ENCODE measurements at places on chromosomes 5 and 9.
A peak's percentile ranks its signal among the peaks of the same experiment; 100 is the strongest.

GRCh38 chr9:127308652-127309434 is 44.3 kb downstream of the GARNL3 start:
- no peaks in the 10 kb centered on the region for H3K4me1 ChIP-seq
- peaks cover 1% of the 10 kb centered on the region for H3K36me3 ChIP-seq
- no peaks in the 10 kb centered on the region for H3K27me3 ChIP-seq
- DNase-seq = no peak
- no peak overlapping the region for H3K27ac ChIP-seq

DNA sequence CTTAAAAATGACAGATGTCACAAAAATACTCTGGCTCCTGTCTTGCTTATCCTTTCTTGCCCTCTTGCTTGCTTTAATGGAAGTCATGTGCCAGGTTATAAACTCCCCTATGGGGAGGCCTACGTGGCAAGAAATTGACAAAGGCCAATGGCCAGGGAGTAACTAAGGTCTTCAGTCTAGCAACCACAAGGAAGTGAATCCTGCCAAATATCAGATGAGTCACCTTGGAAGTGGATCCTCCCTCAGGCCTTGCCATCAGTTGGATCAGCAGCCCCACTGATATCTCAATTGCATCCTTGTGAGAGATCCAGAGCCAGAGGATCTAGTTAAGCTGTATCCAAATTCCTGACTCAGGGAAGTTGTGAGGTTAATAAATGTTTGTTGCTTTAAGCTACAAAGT is 82.8 kb downstream of the CAAP1 start:
- no peak overlapping the region for H3K27ac ChIP-seq
- no peaks in the 10 kb centered on the region for H3K27me3 ChIP-seq
- no peaks in the 10 kb centered on the region for H3K4me1 ChIP-seq
- no peak for DNase-seq

DNA sequence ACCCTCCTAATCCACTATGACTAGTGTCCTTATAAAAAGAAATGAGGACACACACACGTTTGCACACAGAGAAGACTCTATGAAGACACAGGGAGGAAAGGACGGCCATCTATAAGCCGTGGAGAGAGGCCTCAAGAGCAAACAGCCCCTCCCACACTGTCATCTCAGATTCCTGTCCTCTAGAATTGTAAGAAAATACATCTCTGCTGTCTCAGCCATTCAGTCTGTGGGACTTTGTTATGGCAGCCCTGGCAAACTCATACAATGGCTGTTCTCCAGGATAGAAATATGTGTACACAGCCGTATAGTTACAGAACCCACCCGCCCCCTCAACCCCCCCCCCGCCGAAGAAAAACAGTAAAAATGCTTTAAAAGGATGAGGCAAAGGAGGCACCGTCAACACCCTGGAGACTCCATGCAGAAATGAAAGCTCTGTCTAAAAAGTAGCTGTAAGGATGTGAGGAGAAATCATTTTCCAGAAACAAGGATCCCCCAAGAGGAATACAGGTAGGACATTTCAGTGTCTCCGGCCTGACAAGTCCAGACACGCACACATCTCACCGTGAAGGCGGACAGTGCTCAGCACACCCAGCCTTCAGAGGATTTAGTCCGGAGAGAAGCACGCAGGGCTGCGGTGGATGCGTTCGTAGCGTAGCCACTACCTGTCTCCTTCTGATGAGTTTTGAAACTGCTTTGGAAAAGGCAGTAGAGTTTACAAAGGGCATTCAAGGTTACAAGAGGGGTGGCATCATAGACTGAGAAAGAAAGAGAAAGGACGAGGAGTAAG is 110.8 kb upstream of the ERCC6L2 start:
- H3K4me1 ChIP-seq = no peaks in the 10 kb centered on the region
- H3K4me3 ChIP-seq = no peak overlapping the region
- no peaks in the 10 kb centered on the region for H3K36me3 ChIP-seq
- H3K27me3 ChIP-seq = no peaks in the 10 kb centered on the region

- no peaks in the 10 kb centered on the region for H3K4me1 ChIP-seq
- peaks cover 14% of the 10 kb centered on the region for H3K36me3 ChIP-seq
- no peak overlapping the region for H3K27ac ChIP-seq
Observed at GRCh38 chr9:114028646-114029045, 49.5 kb downstream of the AMBP start.

DNA sequence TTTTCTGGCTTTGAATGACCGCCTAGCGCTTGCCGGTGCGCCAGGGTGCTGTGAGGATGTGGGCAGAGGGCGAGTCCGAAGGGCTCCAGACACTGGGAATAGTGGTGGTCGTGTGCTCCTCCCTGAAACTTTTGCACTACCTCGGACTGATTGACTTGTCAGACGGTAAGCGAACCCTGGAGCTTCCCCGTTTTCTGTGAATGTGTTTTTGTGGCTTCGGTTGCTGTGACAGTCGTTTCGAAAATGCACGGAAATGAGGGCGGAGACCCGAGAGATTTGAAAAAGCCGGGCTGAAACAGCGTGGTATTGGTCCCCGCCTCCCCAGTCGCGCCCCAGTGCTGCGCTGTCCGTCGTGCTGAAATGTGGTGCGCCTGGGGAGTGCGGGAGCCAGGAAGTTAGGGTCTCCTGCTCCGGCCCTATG is 102.5 kb upstream of the GABRP start:
- no peaks in the 10 kb centered on the region for H3K36me3 ChIP-seq
- H3K27me3 ChIP-seq = no peaks in the 10 kb centered on the region
- DNase-seq = peak; percentile 76
- no peak overlapping the region for H3K4me3 ChIP-seq
- no peaks in the 10 kb centered on the region for H3K4me1 ChIP-seq

DNA sequence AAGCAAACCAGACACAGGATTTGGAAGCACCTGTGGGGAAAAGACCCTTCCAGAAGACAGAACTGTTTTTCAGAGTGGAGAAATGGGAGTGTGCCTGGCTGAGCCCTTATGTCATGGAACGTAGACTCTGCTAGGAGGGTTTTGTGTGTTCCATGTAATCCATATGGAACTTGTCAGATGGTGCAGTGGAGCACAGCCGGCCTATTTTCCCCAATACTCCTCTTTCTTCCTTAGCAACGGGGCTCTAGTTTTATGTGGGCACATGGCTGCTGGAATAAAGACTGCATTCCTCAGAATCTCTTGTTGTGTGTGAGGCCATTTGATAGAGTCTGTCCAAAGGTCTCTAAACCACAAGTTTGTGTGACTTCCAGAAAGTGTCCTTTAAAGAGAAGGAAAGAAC is 284.0 kb downstream of the DRD1 start:
- no peak overlapping the region for H3K27ac ChIP-seq
- H3K27me3 ChIP-seq = no peaks in the 10 kb centered on the region

DNA sequence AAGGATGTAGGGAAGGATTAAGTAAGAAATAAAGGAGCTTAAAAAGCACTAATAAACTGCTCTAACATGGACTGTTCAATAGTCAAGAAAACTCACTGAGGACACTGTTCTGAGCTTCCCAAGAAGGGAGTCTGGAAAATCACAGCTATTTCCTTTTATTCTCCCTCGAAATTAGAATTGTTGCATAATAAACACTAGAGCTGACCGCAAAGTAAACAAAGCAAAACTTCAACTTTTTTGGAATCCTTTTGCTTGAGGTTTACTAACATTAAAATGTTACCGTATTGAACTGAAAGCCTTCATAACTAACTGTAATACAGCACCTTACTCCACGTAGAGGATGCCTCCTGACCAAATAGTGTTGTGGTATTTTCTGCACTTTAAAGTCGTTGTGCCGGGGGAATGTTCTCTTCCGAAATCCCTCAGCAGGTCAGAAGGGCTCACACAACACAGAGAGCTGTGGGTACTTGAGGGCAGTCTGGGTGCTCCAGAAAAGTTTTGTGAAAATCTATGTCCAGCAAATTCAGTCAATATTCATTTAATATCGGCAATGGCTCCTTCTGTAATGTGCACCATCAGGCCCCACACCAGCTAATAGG is 59.2 kb downstream of the TTLL11 start:
- no peak for DNase-seq
- H3K4me3 ChIP-seq = no peak overlapping the region
- H3K27me3 ChIP-seq = no peaks in the 10 kb centered on the region
- no peak overlapping the region for H3K27ac ChIP-seq
- H3K36me3 ChIP-seq = no peaks in the 10 kb centered on the region
- no peaks in the 10 kb centered on the region for H3K4me1 ChIP-seq

- no peaks in the 10 kb centered on the region for H3K27me3 ChIP-seq
- H3K4me3 ChIP-seq = no peak overlapping the region
- H3K4me1 ChIP-seq = no peaks in the 10 kb centered on the region
- H3K27ac ChIP-seq = no peak overlapping the region
- no peak for DNase-seq
- no peaks in the 10 kb centered on the region for H3K36me3 ChIP-seq
Observed at GRCh38 chr5:107303171-107303968, 367.4 kb downstream of the EFNA5 start.

DNA sequence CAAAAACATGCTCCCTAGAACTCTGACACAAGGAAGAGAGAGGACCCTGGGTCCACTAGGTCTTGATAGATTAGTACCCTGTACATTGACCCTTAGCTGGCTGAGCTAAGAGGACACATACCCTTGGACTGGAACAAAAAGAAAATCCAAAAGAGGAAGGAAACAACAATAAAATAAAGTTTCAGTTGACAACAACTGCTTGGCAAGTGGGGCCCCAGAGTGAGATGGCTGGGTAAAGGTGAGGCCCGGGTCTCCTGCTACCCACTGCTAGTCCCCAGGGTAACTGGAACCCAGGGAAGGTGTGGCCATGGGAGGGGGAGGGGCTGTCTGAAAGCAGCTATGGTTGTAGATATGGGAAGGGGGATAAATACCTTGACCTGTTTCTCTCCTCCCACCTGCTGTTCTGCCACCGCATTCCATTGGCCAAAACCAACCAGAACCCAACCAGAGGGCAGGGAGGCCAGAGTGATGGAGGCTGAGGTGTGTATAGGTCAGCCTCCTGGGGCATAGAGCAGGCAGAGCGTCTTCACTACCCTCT is 11.7 kb downstream of the TAL2 start:
- no peak overlapping the region for H3K4me3 ChIP-seq
- no peaks in the 10 kb centered on the region for H3K36me3 ChIP-seq
- H3K27me3 ChIP-seq = no peaks in the 10 kb centered on the region
- no peak overlapping the region for H3K27ac ChIP-seq

DNA sequence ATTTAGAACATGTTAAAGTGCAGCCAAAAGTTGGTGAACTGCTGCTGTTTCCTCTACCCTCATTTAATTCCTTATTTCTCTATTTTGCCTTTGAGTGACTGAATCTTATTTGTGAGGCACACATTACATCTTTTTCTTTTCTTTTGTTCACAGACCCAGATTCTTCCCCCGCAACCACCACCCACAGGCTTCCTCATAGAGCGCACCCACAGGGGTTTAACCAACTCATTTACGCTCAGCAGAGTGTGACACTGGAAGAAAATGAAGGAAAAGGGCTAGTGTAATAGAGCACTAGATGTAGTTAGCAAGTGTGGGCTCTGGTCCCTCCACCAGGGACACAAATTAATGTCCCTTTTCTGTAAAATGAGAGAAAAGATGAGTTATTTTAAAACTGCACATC is 200.7 kb downstream of the PARP8 start:
- no peaks in the 10 kb centered on the region for H3K36me3 ChIP-seq
- no peaks in the 10 kb centered on the region for H3K27me3 ChIP-seq
- H3K4me3 ChIP-seq = no peak overlapping the region
- H3K4me1 ChIP-seq = no peaks in the 10 kb centered on the region
- no peak overlapping the region for H3K27ac ChIP-seq

DNA sequence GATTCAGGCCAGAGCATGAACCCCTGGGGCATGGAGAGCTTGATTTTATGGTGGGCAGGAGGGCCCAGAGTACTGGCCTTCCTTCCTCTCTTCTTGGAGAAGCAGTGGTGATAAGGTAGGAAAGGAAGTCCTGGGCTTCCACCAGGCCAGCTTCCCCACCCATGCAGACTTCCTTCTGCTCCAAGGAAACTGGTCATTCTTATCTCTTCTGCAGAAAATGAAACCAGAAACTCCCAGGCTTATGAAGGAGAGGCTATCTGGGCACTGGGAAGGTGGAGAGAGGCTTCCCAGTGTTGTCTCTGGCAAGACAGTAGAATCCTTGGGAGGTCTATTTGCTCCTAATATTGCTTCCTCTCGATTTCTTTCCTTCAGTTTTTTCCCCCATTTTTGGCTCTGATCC is 110.5 kb upstream of the EQTN start:
- H3K4me3 ChIP-seq = no peak overlapping the region
- H3K36me3 ChIP-seq = no peaks in the 10 kb centered on the region
- H3K27ac ChIP-seq = no peak overlapping the region

DNA sequence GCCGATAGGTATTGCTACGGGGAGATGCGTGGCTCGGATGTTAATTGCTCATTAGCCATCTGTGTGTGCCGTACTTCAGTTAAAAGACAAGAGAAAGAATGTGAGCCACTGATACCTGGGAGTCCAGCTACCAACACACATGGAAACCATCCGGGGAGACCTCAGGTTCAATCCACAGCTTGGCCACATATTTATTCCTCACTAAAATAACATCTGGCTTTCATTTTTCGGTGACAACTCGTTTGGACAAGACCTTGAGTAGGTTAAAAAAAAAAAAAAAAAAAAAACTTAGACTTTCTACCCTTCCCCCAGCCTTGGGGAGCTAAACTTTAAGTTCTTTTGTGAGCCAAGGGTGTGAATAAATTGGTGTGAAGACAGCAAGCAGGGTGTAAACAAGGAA is 84.1 kb downstream of the SLIT3 start:
- H3K27me3 ChIP-seq = no peaks in the 10 kb centered on the region
- no peaks in the 10 kb centered on the region for H3K36me3 ChIP-seq
- no peak overlapping the region for H3K27ac ChIP-seq
- no peaks in the 10 kb centered on the region for H3K4me1 ChIP-seq

DNA sequence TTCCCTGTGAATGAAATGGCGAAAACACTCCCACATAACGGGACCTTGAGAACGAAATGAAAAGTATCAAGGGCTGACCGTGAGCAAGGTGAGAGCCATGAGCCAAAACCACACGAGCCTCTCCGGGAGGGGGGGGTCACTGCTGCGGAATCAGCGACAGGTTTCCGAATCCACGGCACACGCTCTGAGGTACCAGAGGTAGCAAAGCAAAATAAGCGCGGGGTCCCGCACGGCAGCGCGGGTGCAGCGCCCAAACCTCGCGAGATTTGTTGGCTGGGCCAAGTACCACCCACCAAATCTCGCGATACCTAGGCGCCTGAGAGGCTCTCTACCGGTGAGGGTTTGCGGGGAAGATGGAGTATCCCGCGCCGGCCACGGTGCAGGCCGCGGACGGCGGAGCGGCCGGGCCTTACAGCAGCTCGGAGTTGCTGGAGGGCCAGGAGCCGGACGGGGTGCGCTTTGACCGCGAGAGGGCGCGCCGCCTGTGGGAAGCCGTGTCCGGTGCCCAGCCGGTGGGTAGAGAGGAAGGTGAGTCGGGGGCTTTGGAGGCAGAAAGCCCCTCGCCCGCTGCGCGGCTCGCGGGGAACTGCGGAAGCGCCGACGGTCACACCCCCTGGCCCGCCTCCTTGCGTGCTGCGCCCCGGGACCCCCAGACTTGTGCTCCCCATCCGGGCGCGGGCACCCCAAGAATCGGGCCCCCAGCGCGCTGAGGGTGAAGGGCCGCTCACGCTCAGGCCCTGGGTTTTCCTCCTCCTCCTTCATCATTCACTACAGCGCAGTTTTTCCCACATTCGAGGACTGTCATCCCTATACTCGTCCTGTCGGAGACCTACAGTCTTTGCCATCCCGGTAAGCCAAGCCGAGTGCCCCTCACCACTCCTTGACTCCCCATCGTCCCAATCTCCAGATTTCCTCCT is at the start of gene ZNF346:
ZNF346 (plus strand) TSS at position 311 of the 917 bp plus-strand sequence; CDS start at position 354, 43 bp downstream.
- H3K27me3 ChIP-seq = no peaks in the 10 kb centered on the region
- peak; percentile 97 for DNase-seq
- no peaks in the 10 kb centered on the region for H3K36me3 ChIP-seq

Measured in kidney (tissue), 22 donors.